ENCODE measurements at places on chromosomes 1 and 21. TPM values are rescaled to one million over a fixed set of nuclear protein-coding genes. Genes with fewer than 3 reads are reported as not detected.

The STRIP1 gene
- 20.5 TPM for total RNA-seq

The PCBP3 gene
- total RNA-seq, result 1.6 TPM

The OR2G6 gene
- not detected for total RNA-seq

The LCE1E gene
- not detected for total RNA-seq
